ENCODE measurements at places on chromosomes 4 and X.

DNA sequence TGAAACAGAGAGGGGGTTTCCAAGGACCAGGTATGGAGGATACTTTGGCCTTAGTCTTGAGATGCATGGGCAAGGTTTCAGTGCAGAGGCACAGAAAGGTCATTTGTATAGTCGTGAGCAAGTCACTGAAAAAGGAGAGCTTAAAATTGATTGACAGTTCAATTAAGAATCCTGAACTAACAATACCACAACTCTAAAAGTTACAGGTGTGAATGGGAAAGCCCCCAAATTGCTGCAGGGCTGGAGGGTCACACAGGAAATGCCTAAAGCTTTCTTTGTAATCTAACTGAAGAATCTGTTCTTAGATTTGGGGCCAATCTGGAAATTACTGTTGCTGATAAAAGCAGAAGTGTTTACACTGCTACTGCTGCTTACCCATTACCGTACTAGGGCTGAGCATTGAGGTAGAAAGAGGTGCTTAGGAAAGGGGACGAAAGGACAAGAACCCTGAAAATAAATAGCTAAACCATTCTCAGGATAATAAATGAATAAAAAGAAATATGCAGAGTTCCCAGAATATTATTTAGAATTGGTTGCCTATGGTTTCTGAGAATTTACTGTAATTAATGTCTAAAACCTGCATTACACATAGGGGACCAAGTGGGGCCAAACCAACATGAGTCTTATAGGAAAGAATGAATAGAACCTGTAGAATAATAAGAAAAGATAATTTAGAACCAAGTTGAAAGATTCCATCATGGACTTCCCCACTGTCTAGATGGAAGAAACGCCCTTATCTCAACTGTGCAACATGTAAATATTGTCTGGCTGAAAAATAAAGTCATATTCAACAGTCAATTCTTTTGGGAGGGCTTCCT lies 91.9 kb upstream of the PPP1R2C start:
- no peak for DNase-seq

GRCh38 chrX:56788717-56789122 lies 59.7 kb downstream of the NBDY start:
- DNase-seq: peak; percentile 81

DNA sequence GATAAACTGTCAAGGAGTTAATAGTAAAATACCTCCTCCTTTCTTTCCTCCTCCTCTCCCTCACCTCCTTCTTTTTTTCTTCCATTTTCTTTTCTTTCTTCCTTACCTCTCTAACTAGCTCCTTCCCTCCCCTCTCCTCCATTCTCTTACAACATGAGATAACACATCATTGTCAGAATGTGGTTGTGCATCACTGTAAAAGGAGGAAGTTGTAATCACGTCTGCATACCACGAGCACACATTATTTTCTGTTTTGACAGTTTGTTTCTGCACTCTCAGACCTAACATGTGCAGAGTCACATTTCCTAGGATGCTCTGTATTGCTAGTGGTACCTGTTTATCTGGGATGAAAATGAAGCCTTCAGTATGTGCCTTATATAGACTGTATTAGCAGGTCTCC lies 9.1 kb downstream of the SLIT2 start:
- no peak for DNase-seq

GRCh38 chr4:100169491-100170485 lies 20.5 kb downstream of the DDIT4L start:
- no peak for DNase-seq

DNA sequence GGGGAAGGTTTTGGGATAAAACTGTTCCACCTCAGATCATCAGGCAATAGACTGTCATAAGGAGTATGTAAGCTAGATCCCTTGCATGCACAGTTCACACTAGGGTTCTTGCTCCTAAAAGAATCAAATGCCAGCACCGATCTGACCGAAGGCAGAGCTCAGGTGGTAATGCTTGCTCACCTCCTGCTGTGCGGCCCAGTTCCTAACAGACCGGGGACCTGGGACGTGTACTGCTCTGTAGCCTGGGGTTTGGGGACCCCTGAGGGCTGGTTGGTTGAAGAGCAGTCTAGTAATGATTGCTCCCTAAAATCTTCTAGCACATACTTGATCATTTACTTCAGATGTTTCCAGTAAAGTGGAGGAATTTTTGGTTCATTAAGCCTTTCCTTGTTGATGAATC lies 173.1 kb upstream of the SLIT2 start:
- DNase-seq: no peak

DNA sequence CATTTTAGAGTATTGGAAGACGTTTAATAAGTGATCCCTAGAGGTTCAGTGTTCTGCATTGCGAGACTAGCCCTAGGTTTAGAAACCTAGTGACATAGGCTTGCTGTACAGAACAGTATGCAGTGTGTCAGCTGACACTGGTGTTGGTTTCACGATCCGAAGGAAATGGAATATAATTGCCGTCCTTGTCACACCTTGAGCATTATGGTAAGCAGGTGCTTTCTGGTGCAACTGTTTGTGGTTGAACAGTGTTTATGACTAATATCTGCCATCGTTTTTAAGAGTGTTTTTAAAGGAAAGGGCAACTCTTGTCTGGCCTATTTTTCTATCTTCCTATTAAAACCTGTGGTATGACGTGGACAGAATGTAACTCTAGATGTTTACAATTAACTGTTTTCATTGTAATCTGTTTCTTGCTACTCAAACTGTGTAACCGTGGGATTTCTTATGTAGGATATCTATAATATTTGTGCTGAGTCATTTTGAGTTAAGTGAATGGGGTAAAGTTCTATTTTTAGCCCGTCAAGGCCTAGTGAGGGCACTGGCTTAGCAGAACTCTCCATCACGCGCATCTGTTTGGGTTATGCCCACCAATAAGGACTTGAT lies 53.8 kb upstream of the TBC1D14 start:
- no peak for DNase-seq
